ENCODE measurements at places on chromosomes 6 and 20.

DNA sequence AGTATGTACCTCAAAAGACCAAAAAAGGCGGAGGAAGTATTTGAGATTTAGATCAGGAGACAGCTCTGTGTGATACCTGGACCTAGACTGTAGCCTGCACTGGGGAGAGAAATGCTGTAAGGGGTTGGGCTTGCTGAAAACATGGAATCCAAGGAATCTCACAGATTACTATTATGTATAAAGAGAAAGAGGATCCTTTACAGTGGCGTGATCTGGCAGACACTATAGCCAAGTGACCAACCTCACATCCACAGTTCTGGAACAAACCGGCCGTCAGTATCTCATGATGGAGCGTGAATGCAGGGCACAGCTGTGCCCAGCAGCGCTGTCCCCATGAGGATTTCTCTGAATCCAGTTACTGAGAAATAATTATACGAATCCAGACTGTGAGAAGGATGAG lies 12.3 kb downstream of the DDX27 start:
- no peak for DNase-seq

GRCh38 chr20:36856691-36857635 lies 19.0 kb upstream of the TLDC2 start:
- no peak for DNase-seq

GRCh38 chr20:57071954-57072583 lies 194.4 kb downstream of the BMP7 start:
- DNase-seq: no peak

- DNase-seq: peak; percentile 77
Observed at GRCh38 chr20:31845300-31845863, at the start of gene FOXS1. Gene FOXS1, minus strand, starts transcription at chr20:31845604. Its CDS starts 62 bp downstream, at chr20:31845542.

DNA sequence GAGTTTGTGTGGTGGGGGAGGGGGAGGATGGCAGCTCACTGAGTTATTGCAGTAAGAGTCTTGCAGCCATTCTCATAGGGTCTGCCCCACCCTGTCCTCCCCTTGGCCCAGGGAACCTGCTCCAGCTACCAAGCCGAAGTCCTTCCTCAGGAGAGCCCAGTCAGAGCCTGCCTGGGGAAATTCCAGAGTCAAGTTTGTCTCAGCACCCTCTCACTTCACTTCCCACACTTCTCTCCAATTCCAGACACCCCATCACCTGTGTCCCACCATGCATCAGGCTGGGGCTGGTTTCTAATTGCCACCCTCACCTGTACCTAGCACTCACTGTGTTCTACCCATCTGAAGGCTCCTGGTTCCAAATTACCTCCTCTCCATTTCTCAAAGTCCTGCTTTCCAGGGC lies 10.3 kb upstream of the SLC22A16 start:
- no peak for DNase-seq

GRCh38 chr6:107408714-107409113 lies 50.6 kb downstream of the PDSS2 start:
- DNase-seq: no peak

GRCh38 chr6:158544428-158544827 lies 15.5 kb upstream of the TMEM181 start:
- no peak for DNase-seq

GRCh38 chr6:19836799-19837510 lies at the start of gene ID4:
Gene ID4, plus strand, starts transcription at chr6:19837370. Its CDS starts 385 bp downstream, at chr6:19837755.
- peak; percentile 95 for DNase-seq

- DNase-seq: no peak
Observed at GRCh38 chr6:89452281-89452680, 19.3 kb downstream of the ANKRD6 start.

DNA sequence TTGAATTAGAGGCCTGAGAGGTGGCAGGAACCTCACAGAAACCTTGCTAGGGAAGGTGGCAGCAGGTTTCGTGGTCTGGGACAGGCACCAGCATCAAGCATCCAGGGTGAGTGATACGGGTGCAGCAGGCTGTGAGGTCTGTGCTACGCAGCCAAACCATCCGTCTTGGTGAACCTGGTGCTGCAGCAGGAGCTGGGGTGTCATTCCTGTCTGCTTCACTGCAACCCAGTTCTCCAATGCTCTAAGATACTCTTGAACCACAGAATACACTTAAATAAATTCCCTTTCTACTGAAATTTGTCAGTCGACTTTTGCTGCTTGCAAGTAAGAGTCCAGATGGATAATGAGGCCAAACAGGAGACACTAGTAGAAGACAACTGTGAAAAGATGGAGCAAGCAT lies 9.7 kb upstream of the CBLN4 start:
- no peak for DNase-seq

DNA sequence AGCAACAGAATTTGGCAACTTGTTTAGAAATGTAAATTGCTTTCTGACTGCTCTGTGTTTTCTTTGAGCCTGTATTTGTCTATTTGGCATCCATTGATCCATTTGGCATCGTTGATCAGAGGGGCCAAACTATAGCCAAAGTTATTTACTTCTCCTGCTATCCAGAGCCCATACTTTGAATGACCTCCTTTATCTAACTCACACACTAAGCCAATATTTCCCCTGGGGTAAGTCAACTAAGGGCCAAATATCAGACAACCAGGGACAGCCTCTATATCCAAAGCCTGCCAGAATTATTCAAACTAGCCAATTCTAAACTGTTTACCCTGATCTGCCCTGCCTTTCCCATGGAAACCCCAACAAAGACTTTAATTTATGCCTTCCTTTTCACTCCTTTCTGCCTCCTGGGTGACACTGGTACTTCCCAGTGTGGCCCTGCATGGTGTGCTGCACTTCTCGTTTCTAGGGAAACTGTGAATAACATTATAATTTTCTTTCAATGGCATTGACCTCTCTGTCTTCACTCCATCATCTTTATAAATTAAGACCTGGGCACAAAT lies 19.8 kb upstream of the ZNF184 start:
- no peak for DNase-seq

- peak; percentile 73 for DNase-seq
Observed at GRCh38 chr6:41427642-41428335, 92.4 kb downstream of the NCR2 start.

DNA sequence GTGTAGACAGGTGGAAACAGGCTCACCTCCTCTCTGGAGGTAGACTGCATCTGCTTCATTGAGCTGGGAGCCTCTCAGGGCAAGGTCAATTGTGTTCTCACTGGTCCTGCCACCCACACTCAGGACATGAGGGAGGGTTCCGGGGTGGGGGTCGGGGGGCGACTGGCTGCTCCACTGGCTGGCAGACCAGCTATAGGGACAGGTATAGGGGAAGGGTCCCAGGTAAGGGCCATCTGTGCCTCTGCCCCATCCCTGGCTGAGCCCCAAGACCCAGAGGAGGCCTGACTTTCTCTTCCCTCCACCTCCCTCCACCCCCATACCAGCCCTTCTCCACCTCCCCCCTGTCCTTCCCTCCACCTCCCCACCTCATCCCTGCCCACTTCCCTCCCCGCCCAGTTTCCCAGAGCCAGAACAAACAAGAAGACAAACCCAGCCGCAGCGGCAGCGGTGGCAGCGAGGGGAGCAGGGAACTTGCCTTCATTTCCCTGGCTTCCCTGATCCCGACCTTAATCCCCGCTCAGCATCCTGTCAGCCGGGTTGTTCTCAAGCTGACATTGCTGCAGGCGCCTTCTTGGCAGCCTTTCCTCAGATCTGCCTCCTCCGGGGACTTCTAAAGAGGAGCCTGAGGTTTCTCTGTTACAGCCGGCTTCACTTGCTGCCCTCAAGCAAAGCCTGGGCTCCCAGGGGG lies 18.3 kb upstream of the FOXP4 start:
- no peak for DNase-seq

- peak; percentile 55 for DNase-seq
Observed at GRCh38 chr6:161443848-161444247, 170.0 kb upstream of the AGPAT4 start.

DNA sequence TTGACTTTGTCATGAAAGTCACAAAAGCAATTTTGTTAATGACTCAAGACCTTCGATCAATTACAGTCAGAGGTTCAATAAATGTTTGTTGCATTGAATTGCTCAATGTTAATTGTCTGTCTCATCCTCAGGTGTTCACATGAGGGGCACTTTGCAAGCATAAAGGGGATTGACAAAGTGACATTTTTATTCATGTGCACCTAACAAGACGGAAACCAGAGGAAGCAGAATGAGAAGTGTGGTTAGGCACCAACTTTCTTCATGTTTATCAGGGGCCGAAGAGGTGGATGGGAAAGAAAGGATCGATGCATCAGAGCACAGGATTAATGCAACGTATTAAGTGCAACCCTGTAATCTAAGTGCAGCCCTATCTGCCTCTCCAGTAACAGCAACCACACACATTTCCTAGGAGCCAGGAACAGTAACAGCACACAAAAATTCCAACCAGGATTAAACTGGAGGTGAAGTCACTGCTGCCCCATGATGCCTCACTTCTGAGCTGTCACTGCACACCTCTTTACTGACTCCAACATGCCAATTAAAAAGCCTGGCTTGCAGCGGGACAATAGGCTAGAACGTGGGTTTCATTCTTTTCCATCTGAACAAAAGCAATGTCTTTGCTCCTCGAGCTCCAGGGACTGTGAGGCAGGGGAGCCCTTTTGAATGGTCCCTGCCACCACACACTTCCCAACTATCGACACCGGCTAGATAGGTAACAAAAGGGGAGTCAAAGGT lies 262.7 kb downstream of the CD83 start:
- DNase-seq: no peak

DNA sequence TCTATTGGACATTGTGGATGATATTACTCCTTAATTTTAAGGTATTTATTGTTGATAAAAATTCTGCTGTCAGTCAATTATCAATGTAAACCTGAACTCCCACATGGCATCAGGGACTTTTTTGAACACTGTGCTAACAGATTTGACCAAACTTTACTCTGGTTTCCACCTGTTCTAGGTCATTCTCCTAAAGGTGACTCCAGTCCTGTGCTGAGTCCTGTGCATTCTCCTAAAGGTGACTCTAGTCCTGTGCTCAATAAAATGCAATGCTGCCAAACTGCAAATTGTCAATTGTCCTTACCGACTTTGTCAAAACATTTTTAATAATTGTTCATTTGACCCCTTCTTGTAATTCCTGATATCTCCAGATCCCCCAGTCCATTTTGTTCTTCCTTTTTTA lies 408.4 kb upstream of the EPHA7 start:
- no peak for DNase-seq

GRCh38 chr6:45445364-45445748 lies 67.6 kb upstream of the SUPT3H start:
- no peak for DNase-seq

GRCh38 chr6:116564921-116565872 lies 6.1 kb upstream of the RWDD1 start:
- peak; percentile 46 for DNase-seq

DNA sequence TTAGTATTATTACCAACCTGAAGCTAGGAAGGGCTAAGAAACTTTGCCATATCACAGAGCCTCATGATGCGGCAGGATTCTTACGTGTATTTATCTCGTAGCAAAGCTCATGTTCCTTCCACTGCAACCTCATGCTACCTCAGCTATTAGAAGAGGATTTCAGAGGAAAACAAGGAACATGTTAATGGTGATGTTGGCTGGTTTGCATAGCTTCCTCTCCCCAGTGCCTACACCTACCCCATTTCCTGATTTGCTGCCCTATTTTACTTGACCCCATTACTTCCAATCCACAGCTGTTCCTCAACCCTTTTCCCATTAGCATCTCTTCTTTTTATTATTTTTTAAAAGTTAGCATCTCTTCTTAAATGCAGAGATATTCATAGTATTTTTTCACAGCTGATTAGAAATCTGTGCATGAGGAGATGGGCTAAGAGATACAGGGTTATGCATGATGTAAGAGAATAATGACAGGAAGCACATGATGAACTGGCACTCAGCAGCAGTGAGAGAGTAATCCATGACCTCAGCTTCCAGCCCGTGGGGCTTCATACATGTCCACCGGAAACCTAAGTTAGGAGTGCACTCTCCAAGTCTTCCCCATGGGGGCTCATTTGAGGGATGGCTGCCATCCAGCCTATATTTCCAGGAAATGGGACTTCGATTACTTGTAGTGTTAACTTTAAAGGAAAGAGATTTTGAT lies 106.1 kb upstream of the ASF1A start:
- no peak for DNase-seq

GRCh38 chr20:40706977-40707582 lies 18.0 kb upstream of the MAFB start:
- no peak for DNase-seq

DNA sequence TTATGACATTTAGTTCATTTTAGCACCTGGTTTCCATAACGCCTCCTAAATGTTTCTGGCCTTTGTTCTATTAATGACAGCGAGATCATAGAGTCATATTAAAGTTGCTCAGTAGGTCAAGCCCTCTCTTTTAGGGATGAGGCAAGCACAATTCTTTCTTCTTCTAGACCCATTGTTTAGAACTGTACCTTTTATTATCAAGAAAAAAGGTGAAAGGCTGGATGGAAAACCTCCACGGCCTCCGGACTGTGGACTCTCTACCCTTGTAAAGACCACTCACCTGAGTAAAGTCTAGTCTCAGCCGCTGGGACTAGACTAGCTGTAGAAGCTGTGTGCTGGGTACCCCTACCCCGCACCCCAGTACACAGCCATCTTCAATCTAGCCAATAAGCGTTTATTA lies 6.0 kb upstream of the AFDN start:
- no peak for DNase-seq

- no peak for DNase-seq
Observed at GRCh38 chr20:43917380-43917779, 2.7 kb downstream of the TOX2 start.

DNA sequence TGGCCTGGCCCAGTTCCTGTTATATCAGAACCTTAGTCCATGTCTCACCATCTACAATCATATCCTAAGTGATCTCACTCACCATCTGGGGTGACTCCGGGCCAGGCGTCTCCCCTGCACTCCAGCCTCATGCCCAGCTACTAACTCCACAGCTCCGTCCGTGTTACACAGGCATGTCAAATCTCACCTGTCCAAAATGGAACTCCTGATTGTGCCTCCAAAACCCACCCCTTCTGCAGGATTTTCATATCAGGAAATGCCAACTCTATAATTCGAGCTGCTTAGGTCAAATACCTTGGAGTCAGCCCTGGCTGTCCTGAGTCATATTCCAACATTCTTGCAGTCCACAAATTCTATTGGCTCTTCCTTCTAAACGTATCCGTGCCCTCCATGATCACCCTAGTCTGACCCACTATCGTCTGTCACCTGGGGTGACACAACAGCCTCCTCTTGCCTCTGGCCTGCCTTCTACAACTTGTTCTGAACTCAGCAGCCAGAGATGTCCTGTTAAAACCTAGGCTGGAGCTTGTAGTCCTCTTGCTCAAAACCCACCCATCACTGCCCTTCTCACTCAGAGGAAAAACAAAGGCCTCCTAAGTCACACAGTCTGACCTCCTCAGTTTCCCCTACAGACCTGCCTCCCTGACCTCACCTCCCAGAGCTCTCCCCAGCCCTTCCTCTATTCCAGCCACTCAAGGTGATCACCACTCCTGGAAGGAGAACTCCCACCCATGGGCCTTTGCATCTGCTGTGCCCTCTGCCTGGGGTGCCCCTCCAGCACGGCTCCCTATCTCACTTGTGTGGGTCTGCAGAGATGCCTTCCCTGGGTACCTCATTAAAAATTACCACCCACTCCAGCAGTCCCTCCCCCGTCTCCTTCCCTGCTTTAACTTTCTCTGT lies 85.3 kb upstream of the SIRPA start:
- no peak for DNase-seq

- no peak for DNase-seq
Observed at GRCh38 chr6:56902641-56903464, 52.1 kb upstream of the BEND6 start.

All from left cardiac atrium (tissue), 4 donors.